Posterior vena cava (tissue), 2 donors: ENCODE measurements at places on chromosomes 11 and 22. TPM values are rescaled to one million over a fixed set of nuclear protein-coding genes. Genes with fewer than 3 reads are reported as not detected.
A peak's percentile ranks its signal among the peaks of the same experiment; 100 is the strongest.

DNA sequence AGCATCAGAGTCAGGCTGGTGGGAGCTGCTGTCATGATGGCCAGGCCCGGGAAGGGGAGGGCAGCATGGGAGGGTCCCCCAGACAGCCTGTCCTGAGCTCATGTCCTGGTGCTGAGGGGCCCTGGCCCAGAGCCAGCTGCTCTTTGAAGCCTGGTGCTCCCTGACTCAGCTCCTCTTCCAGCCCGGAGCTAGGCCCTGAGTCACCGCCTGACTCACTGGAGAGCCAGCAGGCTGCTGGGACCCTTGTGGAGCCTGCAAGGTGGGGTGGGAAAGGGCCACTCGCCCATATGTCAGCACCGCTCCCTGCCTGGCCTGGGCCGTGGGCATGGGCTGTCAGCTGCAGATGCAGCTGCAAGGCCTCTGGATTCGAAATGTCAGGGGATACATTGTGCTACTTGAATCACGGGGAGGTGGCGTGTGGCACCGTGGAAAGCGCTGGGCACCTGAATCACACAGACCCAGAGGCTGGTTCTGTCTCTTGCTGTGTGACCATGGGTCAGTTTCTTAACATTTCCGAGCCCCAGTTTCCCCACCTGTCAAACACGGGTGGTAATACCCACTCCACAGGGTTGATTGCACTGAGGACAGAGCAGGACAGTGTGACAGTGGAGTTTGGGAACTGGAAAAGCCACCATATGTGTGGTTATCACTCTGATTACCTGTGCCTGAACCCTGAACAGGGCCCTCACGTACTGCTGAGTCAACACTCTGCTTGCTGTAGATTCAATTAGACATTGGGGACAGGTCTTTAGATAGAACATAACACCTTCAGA lies 4.4 kb downstream of the CACNA1I start:
- DNase-seq, result peak; percentile 85

DNA sequence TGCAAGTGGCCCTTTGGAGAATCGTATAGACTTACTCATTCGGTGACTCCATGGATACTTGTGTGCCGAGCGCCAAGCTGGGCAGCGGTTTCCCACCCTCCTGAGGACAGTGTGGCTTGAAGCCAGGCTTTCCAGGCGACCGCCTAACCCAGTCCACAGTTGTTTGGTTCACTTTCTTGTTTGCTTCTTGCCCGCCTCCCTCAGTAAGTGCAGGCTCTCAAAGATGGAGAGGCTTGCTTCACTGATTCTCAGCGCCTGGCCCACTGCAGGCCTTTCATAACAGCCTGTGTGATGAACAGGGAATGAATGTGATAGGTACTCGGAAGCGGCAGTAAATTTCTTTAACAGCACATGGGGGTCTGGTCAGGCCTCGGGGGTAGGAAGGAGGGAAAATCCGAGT lies 11.2 kb upstream of the MDK start:
- no peak for DNase-seq

- no peak for DNase-seq
Measured at GRCh38 chr11:107587306-107587979, 3.5 kb upstream of the ELMOD1 start.

- DNase-seq, result no peak
Measured at GRCh38 chr11:110374921-110375320, 54.8 kb upstream of the FDX1 start.

- DNase-seq, result no peak
Measured at GRCh38 chr11:30210357-30210756, 20.5 kb upstream of the FSHB start.

- DNase-seq, result peak; percentile 95
Measured at GRCh38 chr11:7512525-7513233, 1.1 kb upstream of the PPFIBP2 start.

DNA sequence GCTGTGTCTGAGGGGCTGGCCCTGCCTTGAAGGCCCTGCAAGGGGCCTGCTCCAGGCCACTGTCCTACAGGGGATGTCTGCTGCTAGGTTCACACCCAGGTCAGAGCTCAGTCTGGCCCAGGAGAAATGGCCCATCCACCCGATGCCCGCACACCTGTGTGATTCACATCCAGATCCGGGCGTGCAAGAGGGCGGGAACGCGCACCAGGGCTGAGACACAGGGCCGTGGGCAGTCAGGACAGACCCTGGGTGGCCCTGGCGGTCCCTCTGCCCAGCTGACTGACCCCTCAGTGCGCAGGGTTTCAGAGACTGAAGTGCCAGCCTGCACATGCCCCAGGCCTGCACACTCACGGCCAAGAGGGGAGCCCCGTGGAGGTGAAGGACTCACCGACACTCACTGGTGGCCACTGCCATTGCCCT lies 7.4 kb downstream of the TOLLIP start:
- DNase-seq, result peak; percentile 58

GRCh38 chr11:7749456-7749855 lies 43.2 kb upstream of the OVCH2 start:
- no peak for DNase-seq

The CYP2D6 gene
- total RNA-seq, result 0.48 TPM

The CTSW gene
- 1.4 TPM for total RNA-seq

The ANO1 gene
- total RNA-seq, result 55.4 TPM

The MTCH2 gene
- 56.3 TPM for total RNA-seq

The APOL3 gene
- total RNA-seq, result 69.2 TPM
